Stimulated activated CD4-positive, alpha-beta T cell treated with anti-CD3 and anti-CD28 coated beads, TNF-alpha, amount 100 ng/mL, for 48 hours (primary cell): ENCODE measurements at places on chromosomes 5 and 9.

GRCh38 chr9:82091610-82092009, 103.0 kb downstream of the SPATA31D1 start:
- no peak for DNase-seq

DNA sequence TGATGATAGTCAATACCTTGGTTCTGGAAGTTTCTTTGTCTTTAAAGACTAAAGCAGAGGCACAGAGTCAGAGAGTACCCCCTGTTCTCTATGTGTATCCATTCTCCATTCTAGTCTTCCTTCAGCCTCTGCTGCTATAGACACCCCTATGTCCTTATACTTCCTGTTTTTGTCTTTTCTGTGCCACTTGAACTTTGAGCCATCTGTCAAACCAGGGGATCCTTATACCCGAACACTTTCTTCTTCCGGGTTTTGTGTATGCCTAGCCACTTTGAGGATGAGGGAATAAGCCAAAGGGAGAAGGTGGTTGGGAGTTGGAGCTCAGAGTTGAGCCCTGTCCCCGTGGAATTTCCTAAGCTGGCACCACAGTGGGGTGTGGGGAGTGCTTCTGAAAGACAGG, 61.1 kb upstream of the IL6ST start:
- DNase-seq = no peak

- no peak for DNase-seq
Observed at GRCh38 chr5:7412409-7412808, 16.5 kb downstream of the ADCY2 start.

DNA sequence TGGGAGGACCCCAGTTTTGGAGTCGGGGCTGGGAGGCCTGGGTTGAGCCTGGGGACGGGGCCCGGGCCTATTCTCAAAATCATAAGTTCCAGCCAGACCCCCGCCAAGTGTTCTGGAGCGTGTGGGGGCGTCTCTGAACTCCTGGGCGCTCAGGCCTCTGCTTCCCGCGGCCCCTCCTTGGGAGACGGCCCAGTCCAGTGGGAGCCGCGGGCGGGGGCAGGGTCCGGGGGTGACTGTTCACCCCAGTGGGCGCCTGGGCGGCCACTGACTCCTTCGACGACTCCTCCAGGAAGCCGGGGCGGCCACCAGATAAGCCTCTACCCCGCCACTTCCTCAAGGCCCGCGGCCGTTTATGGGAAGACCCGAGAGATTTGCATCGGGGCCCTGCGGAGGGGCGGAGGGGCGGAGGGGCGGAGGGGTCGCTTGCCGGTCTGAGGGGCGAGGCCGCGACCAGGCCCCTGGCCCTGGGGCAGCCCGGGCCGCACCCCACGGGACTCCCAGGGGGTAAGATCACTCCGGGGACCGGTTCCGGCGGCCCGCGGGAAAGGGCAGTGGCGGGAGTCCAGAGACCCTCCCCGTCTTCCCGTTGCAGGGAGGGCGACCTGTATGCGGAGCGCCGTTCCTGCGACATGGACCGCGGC, 655 bp downstream of the TOR4A start:
- no peak for DNase-seq

GRCh38 chr5:34523387-34523726, 132.8 kb upstream of the RAI14 start:
- DNase-seq = no peak

- no peak for DNase-seq
Observed at GRCh38 chr5:1292846-1293415, 1.9 kb downstream of the TERT start.

GRCh38 chr5:77935506-77936364, 159.6 kb upstream of the TBCA start:
- peak; percentile 12 for DNase-seq

DNA sequence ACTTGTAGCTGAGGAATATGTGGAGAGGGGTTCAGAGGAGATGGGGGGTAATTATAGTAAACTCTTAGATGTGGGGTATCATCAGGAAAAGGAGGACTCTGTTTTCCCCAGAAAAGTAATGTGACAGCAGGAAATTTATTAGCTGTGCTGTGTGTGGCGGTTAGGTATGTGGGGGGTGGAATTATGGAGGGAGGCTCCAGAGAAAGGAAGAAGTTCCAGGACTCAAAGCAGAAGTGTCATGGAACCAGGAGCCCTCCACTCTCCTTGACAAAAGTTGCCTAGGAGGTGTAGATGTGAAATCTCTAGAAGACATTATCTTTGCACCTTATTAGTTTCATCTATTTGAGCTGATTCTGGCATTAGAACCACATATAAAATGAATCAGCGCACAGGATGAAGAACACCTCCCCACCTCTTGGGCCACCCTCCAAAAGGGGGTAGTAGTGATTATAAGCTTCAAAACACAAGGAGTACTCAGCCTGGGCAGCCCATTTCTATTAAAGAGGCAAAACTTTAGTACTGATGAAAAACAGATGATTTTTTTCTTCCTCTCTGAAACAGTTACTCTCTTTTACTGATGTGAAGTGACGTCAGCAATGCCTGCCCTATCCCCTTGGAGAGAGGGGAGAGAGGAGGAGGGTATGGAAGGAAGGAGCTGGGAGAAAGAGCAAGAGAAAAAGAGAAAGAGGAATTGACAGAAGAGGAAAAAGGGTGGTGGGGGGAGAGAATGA, 18.2 kb downstream of the NR2F1 start:
- DNase-seq = no peak

- DNase-seq = no peak
Observed at GRCh38 chr5:109825450-109825849, 135.7 kb downstream of the MAN2A1 start.

DNA sequence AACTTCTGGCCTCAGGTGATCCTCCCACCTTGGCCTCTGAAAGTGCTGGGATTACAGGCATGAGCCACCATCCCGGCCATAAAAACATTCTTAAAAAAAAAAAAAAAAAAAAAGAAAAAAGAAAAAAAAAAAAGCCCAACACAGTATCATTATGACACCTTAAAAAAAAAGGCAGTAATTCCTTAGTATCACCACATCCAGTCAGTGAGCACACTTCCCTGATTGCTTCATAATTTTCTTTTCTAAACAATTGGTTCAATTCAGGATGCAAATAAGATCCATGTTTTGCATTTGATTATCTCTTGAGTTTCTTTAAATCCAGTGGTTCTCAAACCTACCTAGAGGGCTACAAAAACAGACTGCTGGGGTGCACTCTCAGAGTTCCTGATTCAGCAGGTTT, 182.5 kb downstream of the CDK5RAP2 start:
- no peak for DNase-seq

GRCh38 chr9:104923289-104923688, 4.7 kb downstream of the ABCA1 start:
- DNase-seq = no peak

GRCh38 chr9:122463828-122464632, 13.7 kb downstream of the OR1J1 start:
- DNase-seq = no peak

DNA sequence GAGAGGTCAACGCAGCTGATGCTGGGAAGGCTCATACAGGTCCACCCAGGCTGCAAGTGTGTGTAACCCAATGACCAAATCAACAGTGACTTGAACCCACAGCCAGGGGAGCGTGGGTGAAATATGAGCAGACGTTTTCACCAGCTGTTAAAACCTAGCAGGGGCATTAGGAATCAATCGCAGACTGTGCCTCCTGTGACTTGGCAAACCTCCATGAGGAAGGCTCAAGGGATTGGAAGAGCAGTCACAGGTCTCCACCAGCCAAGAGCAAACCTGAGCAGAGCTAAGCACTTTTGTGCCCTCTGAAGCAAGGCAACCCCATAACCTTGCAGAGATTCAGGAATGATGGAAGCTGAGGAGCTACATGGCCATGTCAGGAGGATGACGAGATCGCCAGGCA, 25.5 kb downstream of the INSYN2B start:
- no peak for DNase-seq

GRCh38 chr5:94240993-94241651, 377.3 kb downstream of the KIAA0825 start:
- no peak for DNase-seq

DNA sequence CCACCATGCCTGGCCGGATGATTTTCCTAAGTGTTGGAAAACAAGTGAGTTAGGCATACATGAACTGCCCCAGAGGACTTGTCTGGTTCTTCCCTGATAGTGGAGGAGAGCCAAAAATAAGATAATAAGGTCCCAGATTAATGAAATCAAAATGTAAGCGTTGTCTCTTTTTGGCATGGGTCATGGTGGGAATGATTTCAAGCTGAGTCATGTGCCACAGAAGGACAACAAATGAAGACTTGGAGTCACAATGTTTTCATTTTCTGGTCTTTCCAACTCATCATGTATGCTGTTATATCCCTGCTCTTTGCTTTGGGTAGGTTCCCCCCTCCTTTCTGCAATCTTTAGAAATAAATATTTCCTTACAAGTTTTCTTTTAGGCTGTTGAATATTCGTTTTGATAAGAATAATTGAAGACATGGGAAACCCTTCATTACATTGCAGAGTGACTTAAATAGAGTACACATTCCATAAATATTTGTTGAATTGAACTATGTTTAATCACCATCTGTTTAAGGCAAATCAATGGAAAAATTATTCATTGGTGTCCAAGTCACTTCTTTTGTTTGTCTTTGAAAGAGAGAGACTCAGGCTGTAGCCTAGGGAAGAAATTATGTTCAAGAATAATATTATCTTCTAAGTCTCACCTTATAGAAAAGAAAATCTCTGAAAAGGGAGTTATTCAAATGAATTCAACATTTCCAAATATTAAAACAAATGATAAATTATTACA, 196.3 kb downstream of the CSNK1G3 start:
- no peak for DNase-seq

GRCh38 chr9:134759913-134760312, 118.3 kb downstream of the COL5A1 start:
- DNase-seq = no peak

DNA sequence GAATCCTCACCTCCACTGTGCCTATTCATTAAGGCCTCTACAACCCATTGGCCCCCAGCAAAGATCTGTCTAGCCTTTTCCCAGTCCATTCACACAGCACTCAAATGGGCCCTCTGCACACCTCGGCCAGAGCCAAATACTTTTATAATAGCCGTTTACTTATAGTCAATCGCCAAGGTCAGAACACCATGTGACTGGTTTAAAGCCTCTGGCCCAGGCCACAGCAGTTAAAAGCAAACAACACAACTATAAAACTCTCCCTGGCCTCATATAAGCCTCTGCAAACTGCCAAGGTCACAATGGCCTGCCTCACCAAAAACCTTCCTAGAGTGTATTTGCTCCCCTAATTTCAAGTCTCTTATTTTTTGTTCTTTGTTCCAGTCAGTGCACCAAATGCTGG, 562.6 kb downstream of the CAAP1 start:
- DNase-seq = no peak

DNA sequence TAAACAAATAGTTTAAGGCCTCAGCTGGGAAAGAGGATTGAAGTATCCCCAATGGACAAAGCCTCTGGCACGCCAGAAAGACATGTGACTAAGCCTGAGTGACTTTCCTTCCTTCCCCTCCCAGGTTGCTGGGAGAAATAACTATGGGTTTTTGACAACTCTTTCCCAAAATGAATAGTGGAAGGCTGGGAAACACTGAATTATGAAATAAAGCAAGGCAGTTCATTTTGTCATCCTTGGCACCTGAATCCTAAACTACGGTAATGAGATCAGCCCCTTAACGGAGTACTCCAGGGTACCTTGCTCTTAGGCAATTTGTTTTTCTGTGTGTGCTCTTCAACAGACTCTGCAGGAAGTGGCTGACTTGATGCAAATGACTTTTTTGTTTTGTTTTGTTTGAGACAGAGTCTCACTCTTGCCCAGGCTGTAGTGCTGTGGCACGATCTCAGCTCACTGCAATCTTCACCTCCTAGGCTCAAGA, 75.2 kb downstream of the LMNB1 start:
- DNase-seq = no peak

- no peak for DNase-seq
Observed at GRCh38 chr9:79164406-79164805, 407.4 kb upstream of the TLE4 start.

DNA sequence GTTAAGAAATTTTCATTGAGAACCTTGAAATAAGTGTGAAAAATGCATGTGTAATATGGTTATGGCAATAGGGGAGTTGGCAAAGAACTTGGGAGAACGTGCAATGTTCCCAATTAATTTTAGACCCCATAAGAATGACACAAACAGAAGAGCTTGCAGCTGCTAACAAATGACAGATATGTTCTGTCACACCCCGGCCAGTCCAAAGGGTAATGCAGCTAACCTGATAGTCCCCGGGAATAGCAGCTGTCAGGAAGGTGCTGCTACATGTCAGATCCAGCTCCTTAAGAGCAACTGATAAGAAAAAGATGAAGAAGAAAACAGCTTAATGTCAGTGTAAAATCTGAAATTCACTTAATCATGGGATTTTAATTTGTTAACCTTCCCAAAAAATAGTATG, 30.4 kb downstream of the SEMA5A start:
- no peak for DNase-seq

GRCh38 chr5:97365163-97365845, 182.3 kb upstream of the RIOK2 start:
- no peak for DNase-seq

DNA sequence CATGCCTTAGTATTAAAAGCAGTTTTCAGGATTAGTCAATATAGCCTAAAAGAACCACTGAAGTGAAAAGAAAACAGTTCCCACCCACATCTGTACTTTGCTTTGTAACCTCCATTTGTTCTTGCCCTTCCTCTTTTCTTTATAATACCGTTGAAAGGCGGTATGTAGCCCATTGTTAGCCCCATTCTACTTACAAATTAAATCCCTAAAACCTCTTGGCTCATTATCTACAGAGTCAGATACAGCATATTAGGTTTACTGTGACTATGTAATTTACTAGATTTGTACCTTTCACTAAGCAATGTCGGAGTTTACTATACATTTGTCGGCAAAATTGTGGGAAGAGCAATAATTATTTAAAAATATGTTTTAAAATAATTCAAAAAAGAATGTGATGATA, 17.3 kb downstream of the ALDH1A1 start:
- no peak for DNase-seq
